ENCODE measurements at places on chromosomes 3 and 15.

DNA sequence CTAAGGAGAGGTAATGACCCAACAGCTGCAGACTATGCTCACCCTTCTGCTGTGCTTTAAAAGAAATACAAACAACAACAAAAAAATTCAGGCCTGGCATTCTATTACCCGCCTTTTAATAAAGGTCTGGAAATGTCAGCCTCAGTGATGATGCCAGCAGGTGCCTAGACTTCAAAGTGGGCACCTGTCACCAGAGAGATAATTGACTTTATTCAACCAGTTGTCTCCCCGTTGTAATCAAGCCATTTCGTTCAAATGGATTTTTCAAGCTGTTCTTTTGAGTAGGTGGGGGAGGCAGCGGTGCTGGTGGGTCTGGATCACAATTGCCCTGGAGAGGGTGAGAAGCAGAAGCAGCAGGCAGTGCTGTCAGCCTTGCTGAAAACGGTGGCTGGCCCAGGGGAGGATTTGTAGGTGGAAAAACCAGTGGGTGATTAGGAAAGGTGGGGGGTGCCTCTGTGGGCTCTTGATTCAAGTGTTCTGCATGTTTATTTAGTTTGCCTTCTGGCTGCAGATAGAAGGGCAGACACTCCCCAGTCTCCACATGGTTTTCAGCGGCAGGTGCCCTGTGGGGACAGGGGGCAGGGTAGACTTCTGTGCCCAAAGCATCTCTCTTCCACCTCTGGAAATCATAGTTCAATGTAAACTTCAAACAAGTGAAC lies 300.2 kb upstream of the SLCO3A1 start:
- no peak for DNase-seq

DNA sequence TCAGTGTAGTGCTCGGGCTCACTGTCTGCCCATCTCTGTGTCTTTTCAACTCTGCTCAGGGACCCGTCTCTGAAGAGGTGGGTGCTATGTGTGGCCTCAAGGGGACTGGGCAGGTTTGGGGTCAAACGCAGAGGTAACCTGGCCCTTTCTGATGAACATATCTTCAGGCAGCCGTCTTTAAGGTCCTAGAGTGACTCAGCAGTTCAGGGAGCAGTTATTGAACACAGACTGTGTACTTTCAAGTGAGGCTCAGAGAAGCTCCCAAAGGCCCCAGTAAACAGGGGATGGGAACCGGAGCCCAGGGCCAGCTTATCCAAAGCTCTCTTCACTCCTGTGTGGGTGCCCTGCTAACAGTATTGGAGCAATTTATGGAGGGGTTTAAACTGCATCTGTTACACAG lies 73.1 kb downstream of the WDR76 start:
- DNase-seq, result no peak

DNA sequence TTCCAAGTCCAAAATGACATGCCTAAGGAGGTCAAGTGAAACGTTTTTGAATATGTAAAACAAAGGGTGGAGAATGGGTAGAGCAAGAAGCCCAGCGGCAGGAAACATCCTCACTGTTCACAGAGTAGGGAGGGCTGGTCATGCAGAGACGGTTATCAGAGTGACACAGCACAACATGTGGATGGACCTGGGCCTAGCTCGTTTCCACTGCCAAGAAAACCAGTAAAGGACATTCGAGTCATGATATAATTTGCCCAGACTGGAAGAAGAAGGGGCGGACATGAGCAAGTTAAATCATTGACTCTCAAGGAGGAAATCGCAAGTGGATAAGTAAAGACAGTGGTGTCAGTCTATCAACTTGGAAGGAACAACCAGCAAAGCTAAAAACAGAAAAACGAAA lies 89.3 kb downstream of the LRIG1 start:
- DNase-seq, result no peak

- DNase-seq, result no peak
Measured at GRCh38 chr3:39903253-39903652, 93.8 kb downstream of the MYRIP start.

- no peak for DNase-seq
Measured at GRCh38 chr15:85462029-85462428, 81.6 kb downstream of the AKAP13 start.

DNA sequence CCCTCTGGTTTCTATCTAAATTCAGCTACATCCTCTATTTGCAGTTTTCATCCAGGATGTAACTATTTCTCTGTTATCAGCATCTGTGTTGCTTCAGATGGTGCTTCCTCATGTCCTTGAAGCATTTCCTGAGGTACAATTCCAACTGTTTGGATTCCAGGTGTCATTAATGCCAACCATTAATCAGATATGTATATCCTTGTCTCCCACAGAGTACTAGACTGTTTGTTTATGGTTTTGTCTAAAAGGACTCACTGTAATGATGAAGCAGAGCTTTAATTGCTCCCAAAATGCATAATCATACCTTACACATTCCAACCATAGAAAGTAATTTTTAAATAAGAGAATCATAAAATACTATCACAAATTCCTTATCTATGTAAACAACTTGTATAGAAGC lies 288.5 kb upstream of the MME start:
- no peak for DNase-seq

DNA sequence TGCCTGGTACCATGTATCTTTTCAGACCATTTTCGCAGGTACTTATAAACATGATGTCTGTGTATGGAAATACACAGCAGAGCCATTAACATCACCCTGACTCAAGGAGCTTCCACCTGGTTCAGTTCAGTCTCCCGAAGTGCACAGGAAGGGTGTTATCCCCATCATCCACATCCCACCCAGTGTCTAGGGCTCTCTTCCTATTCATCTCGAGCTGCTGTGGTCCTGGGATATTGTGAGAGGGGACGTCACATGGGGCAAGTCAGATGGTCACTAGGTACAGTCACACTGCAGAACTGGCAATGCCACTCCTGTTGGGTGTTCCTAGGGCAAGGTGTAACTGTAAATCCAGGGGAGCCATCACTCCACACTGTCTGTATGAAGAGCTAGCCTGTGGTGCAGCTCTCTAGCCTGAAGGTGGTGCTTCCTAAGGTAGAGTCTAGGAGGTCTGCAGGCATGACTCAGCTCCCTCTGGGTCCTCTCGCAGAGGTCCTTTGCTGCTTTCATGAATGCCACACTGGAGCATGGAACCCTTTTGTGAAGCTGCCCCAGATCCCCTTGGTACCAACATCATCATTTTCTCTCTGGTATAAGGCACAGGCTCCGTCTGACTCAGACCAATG lies 13.9 kb downstream of the ISLR2 start:
- DNase-seq, result no peak

GRCh38 chr3:4841776-4842440 lies 137.3 kb upstream of the BHLHE40 start:
- DNase-seq, result no peak

DNA sequence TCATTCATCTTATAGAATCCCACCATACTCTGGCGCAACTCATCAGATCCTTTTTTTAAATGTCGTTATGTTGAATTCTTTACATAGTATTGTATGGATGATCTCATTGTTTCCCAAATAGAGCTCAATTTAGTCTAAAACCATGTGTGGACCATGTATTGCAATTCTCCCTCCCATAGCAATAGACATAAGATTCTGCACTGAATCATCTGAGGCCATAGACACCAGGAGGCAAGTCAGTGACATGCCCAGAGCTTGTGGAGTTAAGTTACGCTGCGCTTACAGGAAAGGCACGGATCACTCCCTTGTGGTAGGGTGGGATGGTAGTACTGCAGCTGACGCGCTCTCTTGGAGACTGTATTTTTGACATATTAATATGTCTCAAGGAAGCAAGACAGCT lies 211.0 kb downstream of the GABRB3 start:
- DNase-seq, result no peak

GRCh38 chr3:167653760-167654159 lies at the start of gene WDR49:
Gene WDR49, minus strand, starts transcription at chr3:167653942. Its CDS starts 517 bp downstream, at chr3:167653425.
- no peak for DNase-seq

DNA sequence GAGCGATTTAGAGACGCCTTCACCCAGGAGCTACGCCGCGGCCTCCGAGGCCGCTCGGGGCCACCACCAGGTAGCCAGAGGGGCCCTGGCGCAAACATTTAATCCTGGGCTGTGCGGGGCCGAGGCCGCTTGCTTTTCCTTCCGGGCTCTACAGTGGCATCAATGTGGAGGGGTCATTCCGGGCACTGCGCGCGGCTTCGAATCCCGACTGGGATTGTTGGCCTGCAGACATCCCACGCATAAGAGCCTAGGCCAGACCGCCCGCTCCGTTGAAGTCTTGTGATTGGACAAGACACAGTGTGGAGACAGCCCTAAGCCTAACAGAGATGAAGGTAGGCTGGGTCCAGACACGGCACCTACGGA lies 568 bp upstream of the NCBP2 start:
- no peak for DNase-seq

DNA sequence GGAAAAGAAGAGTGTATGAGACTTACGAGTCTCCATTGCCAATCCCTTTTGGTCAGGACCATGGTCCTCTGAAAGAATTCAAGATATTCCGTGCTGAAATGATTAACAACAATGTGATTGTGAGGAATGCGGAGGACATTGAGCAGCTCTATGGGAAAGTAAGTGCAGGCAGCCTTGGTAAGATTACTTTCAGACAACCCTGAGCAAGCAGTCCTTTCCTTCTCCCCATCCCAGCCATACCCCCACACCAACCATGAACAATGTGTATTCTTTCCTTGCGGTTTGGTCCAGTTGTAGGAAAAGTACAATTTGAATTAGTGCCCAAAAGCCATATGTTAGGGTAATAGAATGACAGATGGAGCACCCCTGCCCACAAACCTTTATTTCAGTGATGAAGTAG lies 5.6 kb downstream of the TSEN2 start:
- no peak for DNase-seq

- DNase-seq, result no peak
Measured at GRCh38 chr15:89003865-89004725, 84.2 kb upstream of the ABHD2 start.

DNA sequence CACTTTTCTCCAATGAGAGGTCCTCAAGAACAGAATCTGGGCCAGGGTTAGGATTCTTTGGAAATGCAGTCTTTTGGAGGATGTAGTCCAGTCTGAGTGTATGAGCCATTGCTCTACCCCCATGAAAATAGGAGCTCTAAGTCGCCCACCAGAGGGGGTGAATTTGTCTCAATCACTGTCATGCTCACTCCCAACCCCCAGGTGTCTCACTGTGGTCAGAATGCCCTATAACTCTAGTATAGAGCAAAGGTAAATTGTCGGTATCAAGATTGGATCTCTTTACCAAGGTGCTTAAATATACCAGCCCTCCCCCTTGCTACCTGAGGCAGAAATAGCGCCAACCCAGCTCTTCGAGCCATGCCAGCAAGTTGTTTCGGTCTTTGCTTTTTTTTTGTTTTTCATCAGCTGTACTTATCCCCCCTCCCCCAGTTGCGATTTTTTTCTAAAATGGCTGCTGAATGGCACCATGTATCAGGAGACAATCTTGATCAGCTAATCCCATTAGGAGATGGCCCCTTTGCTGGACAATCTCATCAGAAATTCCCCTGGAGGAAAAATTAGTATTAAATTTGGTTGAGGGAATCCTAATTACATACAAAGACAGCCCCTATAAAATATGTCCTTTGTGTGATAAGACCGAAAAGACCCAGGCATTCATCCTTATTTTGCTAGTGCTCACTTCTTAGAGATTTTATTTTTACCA lies 130.7 kb downstream of the EBLN2 start:
- DNase-seq, result no peak

All from activated CD4-positive, alpha-beta T cell treated with anti-CD3 and anti-CD28 coated beads, Interleukin-2, amount 50 U/mL, for 24 hours (primary cell).